ENCODE measurements at places on chromosomes 12 and 14.

GRCh38 chr14:104196461-104197140, 58.2 kb downstream of the KIF26A start:
- no peak for DNase-seq

DNA sequence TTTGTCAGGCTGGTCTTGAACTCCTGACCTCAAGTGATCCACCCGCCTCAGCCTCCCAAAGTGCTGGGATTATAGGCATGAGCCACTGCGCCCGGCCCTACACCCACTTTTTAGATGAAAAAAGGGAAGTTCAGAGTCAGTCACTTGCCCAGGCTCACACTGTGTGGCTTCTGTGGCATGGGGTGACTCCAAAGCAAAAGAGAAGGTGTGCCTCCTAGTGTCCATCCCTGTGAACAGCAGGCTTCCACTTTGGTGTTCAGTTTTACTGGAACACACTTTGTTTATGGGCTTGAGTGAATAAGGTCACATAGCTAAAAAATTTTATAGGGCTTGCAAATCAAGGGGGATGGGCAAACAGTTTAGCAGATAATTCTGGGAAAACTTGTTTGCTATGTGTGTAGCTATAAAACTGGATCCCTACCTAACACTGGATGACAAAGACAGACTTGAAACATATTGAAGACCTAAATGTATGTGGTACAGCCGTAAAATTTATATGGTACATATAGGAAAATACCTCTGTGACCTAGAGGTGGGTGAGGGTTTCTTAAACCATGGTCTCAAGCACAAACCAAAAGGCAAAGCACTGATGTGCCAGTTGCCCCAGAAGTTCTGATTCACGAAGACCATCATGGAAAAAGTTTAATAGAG, 54.9 kb downstream of the EID3 start:
- peak; percentile 37 for DNase-seq

DNA sequence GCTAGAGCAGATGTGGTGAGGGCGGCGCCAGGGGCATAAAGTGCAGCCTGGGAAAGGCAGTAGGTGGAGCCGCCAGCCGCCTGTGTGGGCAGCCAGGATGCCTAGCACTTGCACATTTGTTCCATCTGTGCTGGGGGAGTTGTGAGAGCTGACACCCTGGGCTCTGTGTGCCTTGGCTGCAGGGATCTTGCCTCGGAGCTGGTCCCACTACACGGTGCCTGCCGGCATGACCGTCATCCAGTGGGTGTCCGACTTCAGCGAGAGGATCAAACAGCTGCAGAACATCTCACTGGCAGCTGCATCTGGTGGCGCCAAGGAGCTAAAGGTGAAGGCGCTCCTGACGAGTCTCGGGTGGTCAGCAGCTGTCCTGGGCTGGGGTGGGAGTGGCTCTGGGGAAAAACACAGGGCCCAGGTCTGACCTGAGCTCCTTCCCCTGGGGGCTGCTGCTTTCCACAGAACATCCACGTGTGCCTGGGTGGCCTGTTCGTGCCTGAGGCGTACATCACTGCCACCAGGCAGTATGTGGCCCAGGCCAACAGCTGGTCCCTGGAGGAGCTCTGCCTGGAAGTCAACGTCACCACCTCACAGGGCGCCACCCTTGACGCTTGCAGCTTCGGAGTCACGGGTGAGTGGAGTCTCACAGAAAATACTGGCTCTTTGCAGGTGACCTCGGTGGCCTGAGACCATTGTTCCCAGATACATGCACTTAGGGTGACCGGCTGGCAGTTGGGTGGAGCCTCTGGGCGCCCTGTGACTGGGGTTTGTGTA, 37.4 kb downstream of the HSP90AA1 start:
- no peak for DNase-seq

DNA sequence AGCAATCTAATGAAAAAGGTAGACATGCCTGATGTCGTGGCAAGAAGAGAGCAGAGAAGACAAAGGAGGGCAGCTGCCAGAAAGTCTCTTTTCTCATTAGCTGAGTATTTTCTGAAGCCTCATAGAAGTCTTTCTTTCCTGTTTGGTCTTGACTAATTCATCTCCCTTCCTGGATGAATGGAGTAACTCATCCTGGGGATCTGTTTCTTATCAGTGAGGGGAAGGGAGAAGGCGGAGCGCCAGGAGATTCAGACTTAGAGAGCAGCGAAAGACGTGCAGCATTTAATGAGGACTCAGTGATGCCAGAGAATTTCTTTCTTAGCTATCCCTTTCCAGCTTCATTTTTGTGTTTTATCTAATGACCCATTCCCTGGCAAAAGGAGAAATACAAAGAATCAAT, 89.4 kb downstream of the SLC15A4 start:
- no peak for DNase-seq

DNA sequence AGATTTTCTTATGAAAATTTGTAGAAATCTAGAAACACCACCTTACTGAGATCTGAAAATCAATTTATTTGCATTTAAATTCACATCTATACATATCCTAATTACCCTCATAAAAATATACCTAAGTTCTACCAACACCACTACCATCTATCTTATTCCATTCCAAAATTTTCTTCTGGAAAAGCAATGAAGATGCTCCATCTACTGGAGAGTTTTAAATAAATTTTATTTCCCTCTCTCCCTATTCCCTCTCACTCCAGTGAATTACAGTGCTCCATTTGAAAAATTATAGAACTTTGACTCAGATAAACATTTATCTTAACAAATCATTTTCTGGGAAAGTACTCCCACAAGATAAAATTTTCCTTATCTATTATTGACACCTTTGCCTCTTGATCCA, 2.3 kb upstream of the C14orf39 start:
- DNase-seq, result no peak

- no peak for DNase-seq
Observed at GRCh38 chr12:72642706-72643105, 370.5 kb downstream of the TRHDE start.

DNA sequence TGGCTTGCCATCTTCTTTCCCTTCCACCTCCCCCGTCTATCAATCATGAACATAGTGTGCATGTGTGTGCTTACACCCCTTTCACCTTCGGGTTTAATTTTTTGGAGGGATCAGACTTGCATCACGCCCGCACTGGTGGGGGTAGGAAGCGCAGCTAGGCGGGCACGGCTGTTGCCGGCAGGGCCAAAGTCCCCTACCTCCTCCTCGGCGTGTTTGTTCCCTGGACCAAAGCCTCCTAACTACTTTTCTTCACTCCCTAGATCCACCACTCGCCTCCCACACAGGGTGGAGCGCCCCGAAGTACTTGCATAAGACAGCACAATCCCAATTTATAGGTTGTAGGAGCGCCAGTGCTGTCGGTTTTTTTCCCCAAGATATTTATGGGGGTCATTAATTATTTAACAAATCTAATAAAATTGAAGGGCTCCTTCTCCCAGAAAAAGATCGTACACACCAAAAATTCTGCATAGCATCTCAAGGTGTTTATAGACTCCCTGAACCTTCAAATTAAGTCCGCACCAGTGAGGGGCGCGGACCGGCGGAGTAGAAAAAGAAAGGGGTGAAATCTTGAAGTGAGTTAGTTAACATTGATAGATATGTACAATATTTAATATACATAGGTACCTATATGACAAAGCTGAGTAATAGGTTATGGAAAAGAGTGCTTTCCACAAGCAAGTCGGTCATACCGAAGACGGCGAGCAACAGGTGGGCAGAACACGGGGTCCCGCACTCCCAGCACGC, 717 bp downstream of the PKP2 start:
- no peak for DNase-seq

DNA sequence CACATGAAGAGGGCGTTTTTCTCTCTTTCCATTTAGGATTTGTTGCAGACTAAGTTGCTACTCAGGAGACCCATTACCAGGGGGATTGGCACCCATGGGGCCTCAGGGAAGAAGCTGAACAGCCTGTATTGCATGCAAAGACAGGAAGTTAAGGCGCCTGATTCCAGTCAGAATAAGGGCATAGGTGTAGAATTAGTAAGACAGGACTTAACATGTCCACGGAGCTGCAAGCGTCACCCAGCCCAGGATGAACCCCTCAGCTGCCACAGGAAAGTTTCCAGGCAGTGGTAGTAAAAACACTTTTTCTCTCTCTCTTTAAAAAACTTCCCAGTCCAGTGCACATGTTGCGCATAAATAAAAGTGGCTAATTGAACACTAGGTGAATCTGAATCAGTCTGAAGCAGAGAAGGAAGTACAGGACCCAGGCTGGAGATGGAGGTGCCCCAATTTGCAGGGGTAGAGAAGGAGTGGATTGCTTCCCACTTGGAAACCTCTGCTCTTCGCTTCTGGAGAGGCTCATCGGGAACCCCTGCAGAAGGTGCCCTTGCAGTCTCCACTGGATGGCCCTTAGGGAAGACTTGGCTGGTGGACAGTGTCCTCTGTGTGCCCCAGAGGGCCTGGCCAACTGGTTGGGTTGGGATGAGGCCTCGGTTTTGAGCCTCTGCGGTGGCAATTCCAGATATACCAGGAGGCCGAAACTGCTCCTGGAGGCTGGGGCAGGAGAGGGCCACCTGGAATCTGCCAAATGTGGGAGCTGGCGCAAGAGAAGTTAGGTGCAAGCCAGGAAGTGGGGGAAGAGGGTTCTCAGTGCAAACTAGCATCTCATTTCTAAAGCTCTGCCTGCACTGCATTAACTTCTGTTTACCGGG, 10.7 kb upstream of the TBX3 start:
- no peak for DNase-seq

DNA sequence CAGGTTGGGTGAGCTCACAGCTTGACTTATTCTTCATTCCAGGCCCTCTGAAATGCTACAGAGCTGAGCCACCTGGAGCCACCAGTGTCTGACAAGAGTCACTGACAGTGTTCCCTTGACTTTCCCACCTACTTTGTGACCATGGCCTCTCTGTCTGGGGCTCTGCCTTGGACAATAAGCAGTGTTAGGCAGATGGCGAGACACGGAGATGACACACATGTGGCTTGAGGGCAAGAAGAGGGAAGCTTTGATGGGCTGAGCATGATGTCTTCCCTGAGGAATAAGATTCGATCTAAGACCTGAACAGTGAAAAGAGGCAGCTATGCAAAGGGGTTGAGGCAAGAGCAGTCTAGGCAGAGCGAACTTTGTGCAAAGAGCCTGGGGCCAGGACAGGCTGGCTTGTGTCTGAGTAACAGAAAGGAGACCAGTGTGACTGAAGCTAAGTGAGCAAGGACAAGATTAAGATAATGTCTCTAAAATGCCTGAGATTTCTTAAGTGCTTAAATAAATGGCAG, 105.5 kb downstream of the NUAK1 start:
- no peak for DNase-seq

DNA sequence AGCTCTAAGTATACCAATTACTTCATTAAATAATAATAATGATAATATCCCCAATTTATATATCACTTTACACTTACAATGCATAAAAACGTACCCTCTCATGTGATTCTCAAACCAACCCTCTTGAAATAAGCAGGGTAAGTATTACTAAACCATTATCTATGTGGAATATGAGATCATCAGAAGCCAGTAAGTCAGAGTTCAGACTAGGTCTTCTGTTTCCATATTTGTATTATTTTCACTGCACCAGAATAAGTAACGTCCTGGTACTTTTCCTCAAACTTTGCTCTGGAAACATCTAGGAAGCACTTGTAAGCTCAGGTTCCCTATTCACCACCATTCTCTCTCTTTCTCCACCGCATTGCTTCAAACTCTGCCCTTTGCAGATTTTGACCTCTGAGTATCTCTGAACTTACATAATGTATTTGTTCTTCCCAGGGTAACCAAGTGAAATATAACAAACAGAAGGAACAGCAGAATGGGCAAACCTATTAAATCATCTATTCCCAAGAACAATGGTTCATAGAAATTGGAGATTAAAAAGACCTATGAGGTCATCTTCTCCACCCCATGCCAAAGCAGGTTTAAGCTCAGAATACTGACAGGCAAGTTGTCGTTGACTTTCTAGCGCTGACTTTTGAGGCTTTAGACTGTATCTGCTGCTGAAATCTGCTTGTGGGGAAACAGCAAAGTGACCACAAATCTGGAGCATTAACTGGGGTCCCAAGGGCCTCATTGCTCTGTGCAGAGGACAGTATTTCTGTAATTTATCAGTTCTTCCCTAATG, 161.3 kb upstream of the FAR2 start:
- DNase-seq, result no peak

GRCh38 chr14:69720912-69721311, 46.0 kb upstream of the SRSF5 start:
- no peak for DNase-seq

DNA sequence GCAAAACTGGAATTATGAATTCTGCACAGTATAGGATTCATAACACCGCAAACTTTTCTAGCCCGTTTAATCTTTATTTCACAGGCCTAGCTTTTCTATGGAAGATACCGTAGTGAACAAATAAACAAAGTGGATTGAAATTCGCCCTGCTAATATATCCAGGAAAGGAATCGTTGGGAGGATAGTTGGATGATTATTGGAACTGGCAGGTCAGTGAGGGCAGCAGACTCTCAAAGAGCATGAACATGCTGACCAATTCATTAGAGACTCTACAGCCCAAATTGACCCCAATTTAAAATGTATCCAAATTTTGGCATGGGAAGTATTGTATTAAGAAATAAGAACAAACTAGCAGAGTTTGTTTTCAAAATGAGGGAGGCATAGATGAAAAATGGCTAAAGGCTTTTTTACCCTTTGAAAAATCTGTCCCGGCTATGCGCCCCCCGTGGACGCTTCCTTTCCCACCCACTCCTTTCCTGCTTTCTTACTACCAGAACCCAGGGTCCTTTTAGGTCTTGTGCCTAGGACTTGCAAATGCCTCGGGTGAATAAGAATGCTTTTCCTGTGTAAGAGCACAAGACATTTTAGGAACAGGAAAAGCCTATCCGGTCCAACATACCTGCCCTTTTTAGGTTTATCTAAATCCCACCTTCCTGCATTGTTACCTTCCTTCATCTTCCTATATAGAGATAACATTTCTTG, 84.6 kb upstream of the PTPRB start:
- no peak for DNase-seq

- DNase-seq, result no peak
Observed at GRCh38 chr14:93044556-93044955, 71.2 kb downstream of the ITPK1 start.

DNA sequence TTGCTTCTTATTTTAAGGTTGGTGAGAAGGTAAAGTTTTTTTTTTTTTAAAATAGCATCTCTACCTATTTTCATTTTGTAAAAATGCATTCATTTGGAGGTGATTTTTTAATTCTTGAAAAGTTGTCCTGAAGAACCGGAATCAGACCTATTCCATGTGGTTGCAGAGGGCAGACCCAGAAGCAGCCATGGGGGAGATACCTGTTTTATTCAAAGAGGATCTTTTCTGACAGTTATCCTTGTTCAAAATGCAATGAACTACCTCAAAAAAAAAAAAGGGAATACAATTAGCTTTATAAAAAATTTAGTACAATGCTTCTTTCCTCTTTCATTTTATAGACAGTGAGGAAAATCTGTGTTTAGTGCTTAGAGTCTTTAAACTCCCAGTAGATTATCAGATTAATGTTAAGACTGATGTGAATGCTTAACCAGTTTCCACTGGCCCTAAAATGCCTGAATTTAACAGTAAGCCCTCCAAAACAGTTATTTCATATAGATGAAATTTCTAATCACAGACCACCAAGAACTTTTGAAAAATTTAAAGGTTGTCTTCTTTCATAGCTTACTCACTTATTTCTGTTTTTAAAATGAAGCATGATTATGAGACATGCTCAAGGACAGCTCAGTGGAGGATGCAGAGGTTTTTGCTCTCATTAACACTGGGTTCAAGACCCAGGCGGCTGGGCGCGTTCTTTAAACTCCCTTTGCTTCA, 8.6 kb upstream of the NEMF start:
- no peak for DNase-seq

Measured in stimulated activated CD4-positive, alpha-beta T cell treated with anti-CD3 and anti-CD28 coated beads, Interleukin-1b, Interleukin-23, amount 100 ng/mL, for 24 hours (primary cell).